ENCODE measurements at places on chromosomes 1 and 21.
A peak's percentile ranks its signal among the peaks of the same experiment; 100 is the strongest.

GRCh38 chr1:107895403-107896191 is 69.4 kb downstream of the VAV3 start:
- no peak for DNase-seq

DNA sequence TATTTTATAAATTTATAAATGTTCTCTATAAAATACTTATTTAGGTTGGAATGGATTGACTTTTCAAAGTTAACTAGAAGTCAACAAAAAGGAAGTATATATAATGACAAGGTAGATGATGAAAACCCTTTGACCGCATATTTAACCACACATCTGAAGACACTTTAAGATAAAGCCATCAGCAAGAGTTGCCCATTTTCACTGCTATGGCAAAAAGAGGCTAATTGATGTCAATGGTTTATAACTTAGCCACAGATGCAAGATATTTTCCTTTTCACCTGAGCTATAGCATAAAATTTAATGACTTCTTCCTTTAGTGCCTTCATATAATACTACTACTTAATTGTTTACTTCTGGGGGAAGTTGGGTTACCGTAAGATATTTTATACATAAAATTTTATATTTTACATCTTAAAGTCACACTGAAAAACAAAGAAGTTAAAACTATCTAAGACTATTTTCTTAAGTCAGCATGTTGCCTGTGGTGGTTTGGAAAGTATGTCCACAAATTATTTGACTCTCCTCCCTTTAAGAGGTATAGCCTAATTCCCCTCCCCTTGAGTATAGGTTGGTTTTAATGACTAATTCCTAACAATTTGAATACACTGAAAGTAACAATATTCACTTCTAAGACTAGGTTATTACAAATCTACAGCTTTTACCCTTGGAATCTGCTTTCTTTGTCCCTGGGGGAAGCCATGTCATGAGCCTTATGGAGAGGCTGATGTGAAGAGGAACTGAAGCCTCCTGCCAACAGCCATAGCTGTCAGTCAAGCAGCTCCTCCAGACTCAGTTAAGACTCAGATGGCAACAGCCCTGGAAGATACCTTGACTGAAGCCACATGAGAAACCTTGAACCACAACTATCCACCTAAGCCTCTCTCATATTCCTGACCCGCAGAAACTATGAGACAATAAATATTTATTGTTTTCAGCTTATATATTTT is 40.3 kb upstream of the LRRC8B start:
- no peak for DNase-seq

GRCh38 chr1:53207726-53208125 is 11.1 kb downstream of the CPT2 start:
- no peak for DNase-seq

DNA sequence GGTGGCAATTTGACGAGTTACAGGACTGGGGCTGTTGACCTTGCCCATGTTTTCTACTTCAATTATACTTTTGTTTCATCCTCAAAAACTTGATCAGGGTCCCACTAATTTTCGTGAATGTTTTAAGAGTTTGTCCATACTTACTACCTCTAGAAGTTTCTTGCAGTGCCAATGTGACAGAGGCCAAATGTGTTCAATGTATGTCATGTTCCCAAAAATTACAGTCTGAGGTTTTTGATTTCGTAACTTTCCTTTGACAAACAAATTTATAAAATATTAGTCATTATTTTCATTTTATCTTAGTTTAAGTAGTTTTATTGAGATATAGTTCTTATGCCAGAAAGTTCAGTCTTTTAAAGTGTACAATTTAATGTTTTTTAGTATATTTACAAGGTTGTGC is 15.3 kb downstream of the VPS13D start:
- no peak for DNase-seq

- DNase-seq = no peak
These were observed 126.5 kb upstream of the KCNK1 start for GRCh38 chr1:233487408-233487807.

DNA sequence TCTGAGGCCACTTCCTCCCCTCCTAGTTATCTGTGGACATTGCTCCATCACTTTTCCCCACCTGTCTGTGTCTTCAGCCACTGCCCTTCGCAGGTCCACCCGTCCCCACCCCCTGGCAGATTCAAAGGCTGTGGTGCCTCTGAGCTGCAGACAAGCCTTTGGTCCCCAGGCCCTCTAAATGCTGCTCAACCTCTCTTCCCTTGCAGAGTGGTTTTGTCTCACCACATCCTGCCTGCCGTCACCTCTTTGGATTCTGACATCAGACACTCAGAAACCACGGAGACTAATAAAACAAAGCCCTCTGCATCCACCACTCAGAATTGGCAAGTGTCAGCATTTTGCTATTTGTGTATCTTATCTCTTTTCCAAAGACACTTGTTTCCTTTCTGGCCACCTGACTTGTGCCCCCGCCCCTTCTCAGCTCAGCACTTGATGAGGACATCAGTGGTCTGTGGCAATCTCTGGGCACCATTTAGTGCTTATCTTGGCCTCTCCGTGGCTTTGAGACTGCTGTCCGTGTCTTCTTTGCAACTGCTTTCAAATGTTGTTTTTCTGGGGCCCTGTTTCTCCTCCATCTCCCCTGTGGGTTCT is 7.7 kb downstream of the CNIH3 start:
- peak; percentile 40 for DNase-seq

GRCh38 chr1:17021896-17022295 is 10.2 kb upstream of the ATP13A2 start:
- no peak for DNase-seq

DNA sequence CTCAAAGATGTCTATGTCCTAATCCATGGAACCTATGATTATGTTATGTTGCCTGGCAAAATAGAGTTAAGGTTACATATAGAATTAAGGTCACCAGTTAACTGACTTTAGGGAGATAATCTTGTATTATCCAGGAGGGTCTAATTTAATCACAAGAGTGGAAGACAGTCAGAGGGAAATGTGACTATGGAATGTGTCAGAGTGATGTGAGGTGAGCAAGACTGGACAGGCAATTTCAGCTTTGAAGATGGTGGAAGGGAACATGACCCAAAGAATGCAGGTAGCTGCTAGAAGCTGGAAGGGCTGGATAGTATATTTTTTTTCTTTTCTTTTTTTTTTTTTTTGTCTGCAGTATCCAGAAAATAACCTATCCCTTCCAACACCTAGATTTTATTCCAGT is 241.7 kb upstream of the NEGR1 start:
- DNase-seq = no peak

DNA sequence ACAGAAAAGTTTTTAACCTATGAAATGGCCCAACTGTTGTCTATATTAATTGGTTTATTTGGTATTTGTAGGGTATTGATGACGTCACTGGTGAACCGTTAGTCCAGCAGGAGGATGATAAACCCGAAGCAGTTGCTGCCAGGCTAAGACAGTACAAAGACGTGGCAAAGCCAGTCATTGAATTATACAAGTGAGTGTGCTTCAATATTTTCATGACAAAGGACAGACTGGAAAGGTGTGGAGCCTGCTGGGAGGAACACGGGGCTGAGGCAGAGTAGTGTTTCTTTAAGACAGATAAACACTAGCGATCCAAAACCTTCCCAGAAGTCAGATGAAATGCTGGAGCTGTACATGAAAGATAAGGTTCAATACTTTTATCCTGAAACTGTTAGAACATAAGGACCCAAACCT is 76.7 kb downstream of the AK4 start:
- no peak for DNase-seq

DNA sequence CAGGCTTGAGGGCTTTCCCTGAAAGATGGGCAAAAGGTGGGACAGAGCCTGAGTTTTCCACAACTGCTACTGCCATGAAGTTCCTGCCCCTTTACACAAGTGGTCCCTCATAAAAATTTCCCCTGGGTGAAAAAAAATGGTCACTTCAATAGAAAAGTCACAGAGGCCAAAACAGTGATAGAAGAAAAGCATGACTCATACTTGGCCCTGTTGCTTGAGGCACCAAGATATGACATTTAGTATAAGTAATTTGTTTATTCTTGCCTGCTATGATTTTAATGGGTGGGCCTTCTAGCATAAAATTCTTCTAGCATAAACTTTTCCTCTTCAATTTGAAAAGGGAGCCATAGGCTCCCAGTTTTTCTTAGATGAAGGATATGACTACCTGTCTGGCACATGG is 280.2 kb downstream of the DPYD start:
- DNase-seq = no peak

DNA sequence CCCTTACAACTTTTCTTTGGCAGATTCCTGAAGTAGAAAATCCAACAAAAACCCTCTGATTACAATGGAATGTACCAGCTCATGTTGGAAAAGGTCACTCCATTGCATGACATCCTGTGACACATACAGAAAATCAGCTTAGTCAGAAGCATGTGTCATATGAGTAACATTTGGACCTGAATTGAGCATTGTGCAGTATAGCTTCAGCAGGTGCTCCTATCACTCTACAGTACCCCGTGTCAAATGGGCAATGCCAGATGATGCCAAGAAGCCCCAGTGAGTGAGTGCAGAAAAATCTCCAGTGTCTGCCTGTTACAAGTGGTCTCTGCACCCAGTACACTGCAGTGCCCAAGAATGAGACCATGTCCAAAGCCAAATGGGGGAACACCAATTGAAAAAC is 129.7 kb upstream of the RUNX1 start:
- no peak for DNase-seq

DNA sequence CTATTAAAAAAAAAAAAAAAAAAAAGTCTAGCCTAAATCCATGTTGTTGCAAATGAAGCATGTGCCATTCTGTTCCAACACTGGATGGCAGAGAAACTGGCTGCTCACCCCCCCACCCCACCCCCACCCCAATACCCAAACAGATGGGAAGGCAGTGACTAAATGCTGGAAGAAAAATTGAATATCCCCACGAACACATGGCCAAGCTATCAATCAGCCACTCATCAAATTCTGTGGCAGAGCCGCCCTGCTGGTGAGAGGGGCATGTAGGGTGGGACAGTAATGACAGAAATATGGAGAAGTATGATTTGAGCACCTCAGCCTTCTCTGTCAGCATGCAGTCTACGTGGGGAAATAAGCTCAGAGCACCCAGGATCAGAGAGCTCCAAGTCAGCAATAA is 34.1 kb downstream of the OPTC start:
- DNase-seq = no peak

DNA sequence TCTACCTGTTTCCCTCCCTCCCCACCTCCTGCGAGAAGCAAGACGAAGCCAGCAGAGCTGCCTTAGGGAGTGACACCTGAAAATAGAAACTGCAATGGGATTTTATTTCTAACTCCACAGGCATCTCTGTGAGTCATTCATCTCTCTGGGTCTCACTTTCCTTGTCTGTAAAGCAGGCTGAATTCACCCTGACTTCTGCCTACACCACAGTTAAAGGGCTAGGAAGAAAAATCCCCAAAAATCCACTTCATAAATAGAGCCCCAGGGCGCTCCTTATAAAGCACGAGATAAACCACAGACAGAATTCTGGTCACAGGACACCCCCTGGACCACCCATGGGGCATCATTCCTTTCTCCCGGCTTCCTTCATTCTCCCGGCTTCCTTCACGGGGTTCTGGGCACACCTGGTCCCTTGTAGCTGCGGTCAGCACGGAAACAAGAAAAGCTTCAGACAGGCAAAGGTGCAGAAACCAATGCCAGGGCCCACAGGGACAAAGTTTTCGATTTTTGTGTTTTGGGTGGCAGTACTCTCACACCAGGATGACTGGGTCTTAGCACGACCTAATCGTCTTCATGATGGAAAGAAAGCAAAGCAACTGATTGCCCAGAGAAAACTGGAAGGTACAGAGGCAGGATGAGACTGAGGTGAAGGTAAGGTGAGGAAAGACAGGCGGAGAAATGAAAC is 2.8 kb upstream of the H6PD start:
- DNase-seq = no peak

DNA sequence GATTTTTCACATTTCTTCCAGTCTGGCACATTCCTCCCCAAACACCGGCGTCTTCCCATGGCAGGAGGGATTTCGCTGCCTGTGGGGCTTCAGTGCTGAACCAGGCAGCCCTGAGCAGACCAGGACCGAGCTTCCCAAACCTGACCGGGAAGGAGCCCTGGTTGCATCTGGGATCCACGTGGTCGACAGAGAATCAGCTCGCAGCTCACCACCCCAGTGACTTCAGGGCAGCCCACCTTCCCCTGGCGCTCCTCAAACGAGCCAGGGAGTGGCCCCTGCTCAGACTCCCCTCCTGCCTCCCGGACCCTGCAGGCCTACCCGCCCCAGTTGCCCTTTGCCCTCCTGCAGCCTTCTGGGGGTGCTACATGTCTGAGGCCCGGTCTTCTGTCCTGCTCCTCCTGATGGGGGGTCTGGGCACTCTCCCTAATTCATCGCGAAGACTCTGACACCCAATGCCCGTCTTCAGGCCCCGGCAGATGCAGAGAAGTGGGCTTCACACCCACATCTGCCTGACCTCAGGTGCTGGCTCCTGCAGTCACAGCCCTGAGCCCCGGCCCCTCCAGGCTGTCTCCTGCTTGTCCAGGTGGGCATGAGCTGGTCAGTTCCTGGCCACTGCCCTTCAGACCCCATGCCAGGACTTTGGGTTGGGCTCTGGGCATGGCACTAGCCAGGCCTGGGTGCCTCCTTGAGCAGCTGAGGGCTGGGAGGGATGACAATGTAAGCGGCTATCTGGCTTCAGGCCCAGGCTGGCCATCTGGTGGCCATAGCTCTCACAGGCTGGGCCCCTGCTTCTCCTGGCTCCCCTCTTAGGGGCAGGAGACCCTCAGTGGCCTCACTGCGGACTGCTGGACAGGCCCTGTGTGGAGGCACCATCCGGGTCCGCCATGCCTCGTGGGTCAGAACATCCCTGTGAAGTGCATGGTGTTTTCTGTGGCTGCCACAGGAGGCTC is 26.1 kb upstream of the PRSS38 start:
- no peak for DNase-seq

- DNase-seq = no peak
These were observed 156.0 kb upstream of the VAMP3 start for GRCh38 chr1:7615138-7615537.

DNA sequence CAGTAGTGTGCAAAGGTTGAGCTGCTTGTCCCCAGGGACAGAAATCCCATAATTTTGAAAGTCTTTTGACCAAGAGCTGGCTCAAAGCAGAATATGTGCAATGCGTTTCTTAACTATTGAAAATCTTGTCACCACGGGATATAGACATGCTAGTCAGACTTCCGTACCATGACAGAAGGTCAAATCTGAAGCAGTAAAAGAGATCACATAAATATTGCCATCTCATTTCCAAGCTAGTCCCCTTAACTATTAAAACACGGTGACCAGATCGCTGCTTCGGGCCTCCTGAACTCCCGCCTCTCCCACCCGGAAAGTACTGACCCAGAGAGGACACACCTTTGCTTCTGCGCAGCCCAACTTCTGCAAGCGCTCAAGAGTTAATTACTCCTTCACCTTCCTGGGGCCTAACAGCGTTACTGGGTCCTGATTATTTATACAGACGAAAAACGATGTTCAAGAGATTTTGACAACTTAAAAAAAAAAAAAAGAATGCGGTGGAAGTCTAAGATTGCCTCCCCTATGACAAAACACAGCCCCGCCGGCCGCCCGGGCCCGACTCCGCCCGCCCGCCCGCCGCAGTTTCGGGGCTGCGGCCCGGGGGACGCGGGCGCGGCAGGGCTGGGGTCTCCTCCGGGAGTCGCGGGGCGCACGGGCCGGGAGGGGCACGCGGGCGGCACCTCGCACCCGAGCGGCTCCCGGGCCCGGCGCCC is 692 bp downstream of the SORT1 start:
- DNase-seq = peak; percentile 4

GRCh38 chr1:1407636-1408318 is 684 bp upstream of the MRPL20 start:
- DNase-seq = no peak

GRCh38 chr1:92029241-92029922 is 403 bp upstream of the EPHX4 start:
- peak; percentile 2 for DNase-seq

All from LoVo (cell line).